ENCODE measurements at places on chromosomes 16 and 17.
A peak's percentile ranks its signal among the peaks of the same experiment; 100 is the strongest.

GRCh38 chr17:6546069-6546718 is 10.2 kb downstream of the PITPNM3 start:
- no peak for DNase-seq

- no peak for DNase-seq
These were observed 63.0 kb upstream of the DNAH9 start for GRCh38 chr17:11535231-11535630.

DNA sequence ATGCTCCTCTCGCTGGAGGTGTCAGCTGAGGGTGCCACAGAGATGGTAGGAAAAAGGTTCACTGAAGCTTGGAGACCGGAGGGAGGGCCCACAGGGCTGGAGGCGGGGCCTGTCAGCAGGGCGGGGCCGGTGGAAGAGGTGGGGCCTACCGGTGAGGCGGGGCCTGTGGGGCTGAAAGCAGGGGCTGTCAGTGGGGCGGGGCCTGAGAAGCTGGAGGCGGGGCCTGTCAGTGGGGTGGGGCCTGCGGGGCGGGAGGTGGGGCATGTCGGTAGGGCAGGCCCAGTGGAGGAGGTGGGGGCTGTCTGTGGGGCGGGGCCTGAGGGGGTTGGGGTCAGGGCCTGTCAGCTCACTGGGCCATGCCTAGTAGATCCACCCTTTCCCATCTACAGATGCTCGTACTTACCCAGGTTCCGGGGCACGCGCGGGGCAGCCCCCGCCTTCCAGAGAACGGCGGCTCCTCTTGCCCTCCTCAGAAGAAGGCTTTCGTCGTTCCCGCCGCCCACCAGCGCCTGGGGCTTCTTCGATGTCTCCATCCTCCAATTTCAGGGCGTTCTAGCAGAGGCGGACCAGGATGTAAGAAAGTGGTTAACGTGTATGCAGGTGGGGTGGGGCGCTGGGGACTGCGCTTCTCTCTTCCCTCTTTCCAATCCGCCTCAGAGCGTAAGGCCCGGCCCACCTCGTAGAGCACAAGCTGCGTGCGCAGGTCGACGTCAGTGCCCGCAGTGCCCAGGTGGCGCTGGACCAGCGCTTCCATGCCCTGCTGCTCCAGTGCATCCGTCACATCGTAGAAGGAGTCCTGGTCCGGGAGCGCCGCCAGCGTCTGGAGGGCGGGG is 9.8 kb downstream of the TMEM208 start:
- peak; percentile 69 for DNase-seq

GRCh38 chr16:3235856-3236669 is 1.1 kb upstream of the ZNF200 start:
- no peak for DNase-seq

DNA sequence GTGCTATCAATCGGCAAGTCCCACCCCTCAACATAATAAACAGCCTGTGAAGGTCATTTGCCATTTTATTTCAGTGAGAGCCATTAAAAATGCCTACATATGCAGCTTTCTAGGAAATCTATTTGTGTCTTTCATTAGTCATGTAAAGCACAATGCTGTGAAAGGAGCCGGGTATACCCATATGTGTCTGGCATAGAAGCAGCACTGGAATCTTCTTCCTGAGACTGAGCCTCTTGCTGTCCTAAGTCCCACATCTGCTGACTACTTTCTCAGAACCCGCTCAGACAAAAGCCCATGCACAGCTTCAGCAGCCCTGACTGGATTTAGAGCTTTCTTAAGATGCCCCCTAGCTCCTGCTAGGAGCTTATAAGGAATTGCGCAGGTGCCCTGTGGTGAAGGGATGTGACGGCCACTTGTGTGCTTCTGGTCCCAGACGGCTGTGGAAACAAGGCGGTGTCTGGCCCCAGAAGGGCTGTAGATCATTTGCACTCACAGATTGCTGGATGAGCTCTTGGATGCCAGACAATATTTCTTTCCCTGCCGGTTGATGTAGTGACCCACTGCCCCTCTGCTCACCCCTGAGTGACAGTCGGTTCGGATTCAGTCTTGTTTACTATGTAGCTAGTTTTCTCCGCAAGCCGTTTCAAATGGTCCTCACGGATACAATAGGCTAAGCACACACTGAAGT is 172.2 kb downstream of the ANKFN1 start:
- DNase-seq = no peak

DNA sequence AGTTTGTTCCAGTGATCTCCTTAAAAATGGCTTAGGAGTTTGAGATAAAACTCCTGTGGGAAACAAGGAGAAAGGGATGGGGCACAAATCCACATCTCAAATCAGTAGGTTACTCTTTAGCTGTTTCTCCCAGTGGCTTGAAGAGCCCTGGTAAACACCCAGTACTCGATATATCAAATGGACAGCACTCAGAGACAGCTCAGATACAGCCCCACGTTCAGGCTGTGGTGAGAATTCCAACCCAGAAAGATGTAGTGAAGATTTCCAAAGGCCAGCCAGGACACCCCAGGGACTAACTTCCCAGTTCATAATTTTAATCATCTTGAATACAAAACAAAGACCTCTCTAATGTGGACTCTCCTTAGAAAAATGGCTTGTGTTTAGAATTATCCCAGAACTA is 6.4 kb upstream of the VEZF1 start:
- DNase-seq = no peak

DNA sequence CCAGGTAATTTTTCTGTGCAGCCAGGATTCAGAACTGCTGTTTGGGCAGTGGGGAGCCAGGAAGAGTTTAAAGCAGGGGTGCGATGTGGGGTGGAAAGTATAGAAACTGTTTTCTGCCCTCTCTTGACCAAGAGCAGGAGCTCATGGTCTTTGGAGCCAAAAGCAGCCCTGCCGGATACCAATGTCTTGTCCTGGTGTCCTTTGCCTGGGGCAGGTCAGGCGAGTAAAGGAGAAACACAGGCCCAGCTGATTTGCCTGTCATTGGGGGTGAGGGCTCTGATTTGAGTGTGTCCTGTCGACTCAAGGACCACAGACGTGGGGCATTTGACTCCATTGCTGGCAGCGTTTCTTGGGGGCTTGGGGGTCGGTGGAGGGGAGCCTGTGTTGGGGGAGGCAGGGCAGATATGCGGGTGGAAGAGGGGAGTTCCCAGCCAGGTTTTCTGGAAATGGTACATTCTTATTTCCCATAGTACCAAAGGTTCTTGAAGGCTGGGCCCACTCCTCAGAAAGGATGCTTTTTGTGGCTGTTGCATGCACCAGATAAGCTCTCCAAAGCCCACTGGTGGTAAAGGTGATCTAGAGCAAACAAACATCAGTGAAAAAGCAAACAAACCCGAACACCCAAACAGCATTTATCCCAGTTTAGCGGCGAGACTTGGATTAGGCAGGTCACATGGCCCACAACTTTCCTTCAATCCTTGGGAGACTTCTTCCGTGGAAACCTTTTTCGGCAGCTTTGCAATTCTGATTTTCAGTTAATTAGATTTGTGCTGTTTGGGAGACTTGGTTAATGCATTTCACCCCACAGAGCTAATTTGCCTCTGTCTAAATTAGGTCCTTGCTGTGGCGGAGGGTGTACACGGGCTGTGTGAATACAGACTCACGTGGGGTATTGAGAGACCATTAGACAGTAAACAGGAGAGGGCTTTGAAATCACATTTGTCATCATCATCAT is 59.0 kb downstream of the MSI2 start:
- DNase-seq = no peak

DNA sequence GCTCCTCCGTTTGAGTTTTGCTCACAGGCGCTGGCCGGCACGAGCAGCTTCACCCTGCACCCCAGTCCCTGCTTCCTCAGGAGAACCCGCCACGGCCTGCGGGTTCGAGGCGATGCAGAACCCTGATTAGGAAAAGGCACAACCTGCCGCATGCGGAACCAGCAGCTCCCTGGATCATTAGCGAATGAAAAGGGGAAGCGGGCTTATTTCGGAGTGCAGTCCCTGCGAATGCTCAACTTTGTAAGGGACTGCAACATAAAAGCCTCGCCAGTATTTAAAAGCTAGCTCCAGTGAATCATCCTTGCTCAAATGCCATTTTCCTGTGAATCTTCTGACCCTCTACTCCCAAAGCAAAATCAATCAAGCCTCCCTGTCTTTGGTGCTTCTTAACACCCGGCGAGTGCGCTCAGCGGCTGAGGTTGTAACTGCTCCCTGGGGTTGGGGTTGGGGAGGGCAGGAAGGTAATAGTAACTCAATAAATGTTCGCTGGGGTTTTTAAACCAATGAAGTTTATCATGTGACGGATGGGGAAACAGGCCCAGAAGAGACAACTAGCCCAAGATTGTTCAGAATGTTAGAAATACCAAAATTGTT is 678 bp upstream of the AKAP10 start:
- DNase-seq = no peak

Measured in hepatic stellate cell (primary cell).